ENCODE measurements at places on chromosomes 16 and 17.
A peak's percentile ranks its signal among the peaks of the same experiment; 100 is the strongest.

GRCh38 chr17:39094607-39095308, 56.7 kb downstream of the PLXDC1 start:
- no peak overlapping the region for H3K4me3 ChIP-seq
- no peaks in the 10 kb centered on the region for H3K4me1 ChIP-seq
- no peak for DNase-seq
- no peak overlapping the region for H3K27ac ChIP-seq

GRCh38 chr16:75024594-75024993, 25.8 kb downstream of the ZNRF1 start:
- no peak for DNase-seq
- H3K36me3 ChIP-seq, result peaks cover 28% of the 10 kb centered on the region
- peak overlapping the region; percentile 47 for H3K27ac ChIP-seq
- no peaks in the 10 kb centered on the region for H3K27me3 ChIP-seq
- no peak overlapping the region for H3K4me3 ChIP-seq
- H3K4me1 ChIP-seq, result peaks cover 22% of the 10 kb centered on the region

DNA sequence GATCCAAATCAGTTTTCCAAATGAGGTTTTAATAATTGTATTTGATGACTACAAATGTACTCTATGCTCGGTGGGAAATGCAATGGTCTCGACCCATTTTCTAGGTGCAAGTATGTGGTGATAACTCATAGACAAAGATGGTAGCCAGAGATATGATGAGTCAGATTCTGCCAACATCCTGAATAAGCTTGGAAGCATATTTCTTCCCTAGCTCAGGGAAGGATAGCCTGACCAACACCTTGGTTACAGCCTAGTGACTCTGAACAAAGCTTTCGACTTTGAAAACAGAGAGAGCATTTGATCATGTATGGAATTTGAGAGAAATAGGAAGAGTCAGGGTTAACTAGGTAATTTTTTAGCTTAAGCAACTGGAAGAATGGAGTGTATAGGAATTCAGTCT, 128.3 kb upstream of the MYOCD start:
- peak overlapping the region; percentile 62 for H3K27ac ChIP-seq
- DNase-seq, result peak; percentile 36
- peaks cover 3% of the 10 kb centered on the region for H3K27me3 ChIP-seq
- H3K4me1 ChIP-seq, result peaks cover 28% of the 10 kb centered on the region

DNA sequence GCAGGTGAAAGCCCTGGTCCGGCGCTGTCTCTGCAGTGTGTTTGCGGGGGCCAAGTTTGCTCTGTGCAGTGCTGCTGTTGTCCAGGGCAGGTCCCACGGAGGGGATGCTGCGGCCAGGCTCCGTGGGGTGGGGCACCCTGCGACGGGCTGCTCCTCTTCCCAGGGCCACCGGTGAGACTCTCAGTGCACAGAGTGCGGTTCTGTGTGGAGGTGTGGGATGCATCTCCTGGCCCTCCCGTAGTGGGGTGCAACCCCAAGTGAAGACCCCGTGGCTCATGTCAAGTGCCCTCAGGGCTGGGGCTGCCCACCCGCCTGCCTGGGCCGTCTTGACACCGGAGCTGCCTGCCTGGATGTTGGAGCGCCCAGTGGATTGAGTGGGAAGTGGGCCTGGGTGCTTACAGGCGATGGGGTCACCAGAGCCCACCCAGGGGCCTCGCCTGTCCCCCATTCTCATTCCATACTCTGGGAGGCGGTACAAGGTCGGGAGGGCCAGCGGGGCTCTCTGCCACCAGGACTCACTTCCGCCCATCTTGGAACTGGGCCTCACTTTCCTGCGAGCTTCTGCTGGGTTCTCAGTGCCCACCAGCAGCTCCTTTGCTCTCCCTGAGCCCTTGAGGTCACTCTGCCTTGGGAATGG, 119.9 kb downstream of the BANP start:
- no peaks in the 10 kb centered on the region for H3K36me3 ChIP-seq
- H3K27ac ChIP-seq, result no peak overlapping the region
- H3K4me3 ChIP-seq, result no peak overlapping the region
- no peaks in the 10 kb centered on the region for H3K4me1 ChIP-seq

DNA sequence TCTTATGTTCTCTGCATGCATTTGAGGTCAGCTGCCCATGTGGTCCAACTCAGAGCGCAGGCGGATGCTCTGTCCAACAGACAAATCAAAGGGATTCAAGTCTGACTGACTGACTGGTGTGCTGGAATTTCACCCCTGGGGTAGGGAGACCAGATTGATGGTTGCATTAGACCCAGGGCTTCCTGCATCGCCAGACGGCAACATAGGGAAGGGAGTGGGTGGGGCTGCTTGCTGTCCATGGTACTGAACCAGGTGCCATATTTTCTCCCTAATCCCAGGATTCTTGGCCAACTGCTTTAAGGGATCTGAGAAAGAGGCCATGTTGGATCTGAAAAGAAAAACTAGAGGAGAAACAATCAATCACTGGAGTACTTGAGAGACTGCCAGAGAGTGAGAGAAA, 332.0 kb downstream of the XYLT1 start:
- H3K27me3 ChIP-seq, result peaks cover 3% of the 10 kb centered on the region
- no peak overlapping the region for H3K4me3 ChIP-seq
- no peak overlapping the region for H3K27ac ChIP-seq
- H3K4me1 ChIP-seq, result no peaks in the 10 kb centered on the region

GRCh38 chr17:2852729-2853282, 56.6 kb downstream of the RAP1GAP2 start:
- H3K4me3 ChIP-seq, result peak overlapping the region; percentile 59
- H3K4me1 ChIP-seq, result peaks cover 22% of the 10 kb centered on the region
- H3K27ac ChIP-seq, result peak overlapping the region; percentile 48
- DNase-seq, result no peak
- no peaks in the 10 kb centered on the region for H3K36me3 ChIP-seq
- peaks cover 9% of the 10 kb centered on the region for H3K27me3 ChIP-seq

DNA sequence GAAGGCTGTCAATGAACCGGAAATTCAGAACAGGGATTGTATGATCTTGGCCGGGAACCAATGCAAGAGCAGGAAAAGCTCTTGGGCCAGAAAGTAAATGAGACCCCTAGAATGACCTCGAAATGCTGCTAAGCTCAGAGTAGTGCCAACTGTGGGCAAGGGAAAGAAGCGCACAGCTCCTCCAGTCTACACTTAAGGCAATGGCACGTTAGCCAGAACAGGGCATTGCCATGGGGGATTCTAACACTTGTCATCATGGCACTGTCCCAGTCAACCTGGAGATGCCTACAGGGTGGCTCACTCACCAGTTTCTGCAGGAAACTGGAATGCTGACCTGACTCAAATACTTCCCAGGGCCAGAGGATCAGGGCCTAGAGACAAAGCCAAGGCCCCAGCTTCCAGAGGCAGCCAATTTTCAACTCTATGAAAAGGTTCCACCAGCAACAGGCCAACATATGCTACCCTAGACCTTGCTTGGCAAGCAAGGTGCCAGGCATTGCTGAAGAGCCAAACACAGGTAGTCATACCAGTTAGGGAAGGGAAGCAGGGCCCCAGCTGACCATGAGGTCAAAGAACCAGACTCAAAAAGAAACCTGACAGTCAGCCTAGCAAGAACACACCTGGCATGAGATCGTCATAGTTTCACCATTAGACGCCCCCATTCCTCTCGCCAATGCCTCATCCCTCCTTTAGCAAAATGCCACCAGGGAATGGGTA, 34.9 kb downstream of the ARHGAP17 start:
- peak overlapping the region; percentile 68 for H3K27ac ChIP-seq
- peaks cover 41% of the 10 kb centered on the region for H3K36me3 ChIP-seq
- H3K4me1 ChIP-seq, result peaks cover 88% of the 10 kb centered on the region
- H3K27me3 ChIP-seq, result peaks cover 3% of the 10 kb centered on the region

DNA sequence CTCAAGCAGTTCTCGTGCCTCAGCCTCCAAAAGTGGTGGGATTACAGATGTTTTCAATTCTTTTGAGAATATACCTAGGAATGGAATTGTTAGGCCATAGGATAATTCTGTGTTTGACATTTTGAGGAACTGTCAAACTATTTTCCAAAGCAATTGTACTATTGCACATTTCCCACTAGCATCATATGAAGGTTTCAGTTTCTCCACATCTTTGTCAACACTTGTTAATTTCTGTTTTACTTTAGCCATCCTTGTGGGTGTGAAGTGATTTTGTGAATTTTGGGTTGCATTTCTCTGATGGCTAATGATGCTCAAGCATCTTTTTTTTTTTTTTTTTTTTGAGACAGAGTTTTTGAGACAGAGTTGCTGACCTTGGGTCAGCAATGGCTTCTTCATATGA, 6.2 kb downstream of the NT5M start:
- peaks cover 3% of the 10 kb centered on the region for H3K4me1 ChIP-seq
- H3K4me3 ChIP-seq, result no peak overlapping the region

GRCh38 chr16:71287911-71288310, 1.3 kb downstream of the CMTR2 start:
- H3K4me3 ChIP-seq, result peak overlapping the region; percentile 94
- peak overlapping the region; percentile 86 for H3K27ac ChIP-seq
- peaks cover 14% of the 10 kb centered on the region for H3K4me1 ChIP-seq
- no peaks in the 10 kb centered on the region for H3K27me3 ChIP-seq
- H3K36me3 ChIP-seq, result peaks cover 16% of the 10 kb centered on the region

- H3K27ac ChIP-seq, result no peak overlapping the region
- no peak overlapping the region for H3K4me3 ChIP-seq
- H3K27me3 ChIP-seq, result peaks cover 35% of the 10 kb centered on the region
- H3K4me1 ChIP-seq, result peaks cover 8% of the 10 kb centered on the region
- DNase-seq, result no peak
- no peaks in the 10 kb centered on the region for H3K36me3 ChIP-seq
These were observed 221.6 kb downstream of the GSG1L start for GRCh38 chr16:27841911-27842310.

GRCh38 chr17:45368651-45369050, 51.8 kb upstream of the MAP3K14 start:
- peak overlapping the region; percentile 28 for H3K4me3 ChIP-seq
- peaks cover 5% of the 10 kb centered on the region for H3K27me3 ChIP-seq
- peak overlapping the region; percentile 68 for H3K27ac ChIP-seq
- DNase-seq, result peak; percentile 54
- peaks cover 54% of the 10 kb centered on the region for H3K4me1 ChIP-seq

DNA sequence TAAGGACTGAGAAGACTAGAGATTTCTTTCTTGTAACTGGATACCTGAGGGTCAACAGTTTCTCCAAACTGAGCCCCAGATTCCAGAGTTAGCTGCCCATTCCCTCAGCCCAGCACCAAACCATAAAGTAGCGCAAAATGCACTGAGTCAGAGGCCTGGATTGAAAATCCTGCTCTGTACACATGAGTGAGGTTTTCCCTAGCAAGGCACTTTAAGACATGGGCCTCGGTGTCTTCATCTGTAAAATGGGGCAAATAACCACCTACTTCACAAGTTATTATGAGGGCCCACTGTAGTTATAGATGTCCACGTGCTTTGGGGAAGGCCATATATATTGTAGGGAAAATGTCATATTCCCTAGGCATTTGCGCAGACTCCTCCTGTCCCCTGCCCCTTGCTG, 10.3 kb upstream of the DLX4 start:
- H3K4me3 ChIP-seq, result no peak overlapping the region
- DNase-seq, result no peak
- peaks cover 7% of the 10 kb centered on the region for H3K4me1 ChIP-seq
- no peak overlapping the region for H3K27ac ChIP-seq

GRCh38 chr17:47295037-47295873, 28.5 kb upstream of the EFCAB13 start:
- H3K36me3 ChIP-seq, result no peaks in the 10 kb centered on the region
- H3K4me3 ChIP-seq, result no peak overlapping the region
- DNase-seq, result no peak
- peaks cover 3% of the 10 kb centered on the region for H3K27me3 ChIP-seq

DNA sequence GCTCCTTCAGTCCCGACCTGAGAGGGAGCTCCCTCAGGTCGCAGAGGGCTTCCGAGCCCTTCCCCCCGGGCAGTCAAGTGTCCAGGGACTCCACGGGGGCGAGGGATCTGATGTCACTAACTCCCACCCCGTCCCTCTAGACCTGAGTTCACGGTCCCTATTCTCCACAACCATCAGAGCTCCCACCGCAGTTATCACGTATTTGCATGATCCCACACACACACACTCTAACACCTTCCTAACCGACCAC, 3.7 kb upstream of the PER1 start:
- H3K4me1 ChIP-seq, result peaks cover 22% of the 10 kb centered on the region
- no peak for DNase-seq
- H3K27ac ChIP-seq, result no peak overlapping the region
- no peak overlapping the region for H3K4me3 ChIP-seq
- peaks cover 15% of the 10 kb centered on the region for H3K27me3 ChIP-seq
- H3K36me3 ChIP-seq, result no peaks in the 10 kb centered on the region

DNA sequence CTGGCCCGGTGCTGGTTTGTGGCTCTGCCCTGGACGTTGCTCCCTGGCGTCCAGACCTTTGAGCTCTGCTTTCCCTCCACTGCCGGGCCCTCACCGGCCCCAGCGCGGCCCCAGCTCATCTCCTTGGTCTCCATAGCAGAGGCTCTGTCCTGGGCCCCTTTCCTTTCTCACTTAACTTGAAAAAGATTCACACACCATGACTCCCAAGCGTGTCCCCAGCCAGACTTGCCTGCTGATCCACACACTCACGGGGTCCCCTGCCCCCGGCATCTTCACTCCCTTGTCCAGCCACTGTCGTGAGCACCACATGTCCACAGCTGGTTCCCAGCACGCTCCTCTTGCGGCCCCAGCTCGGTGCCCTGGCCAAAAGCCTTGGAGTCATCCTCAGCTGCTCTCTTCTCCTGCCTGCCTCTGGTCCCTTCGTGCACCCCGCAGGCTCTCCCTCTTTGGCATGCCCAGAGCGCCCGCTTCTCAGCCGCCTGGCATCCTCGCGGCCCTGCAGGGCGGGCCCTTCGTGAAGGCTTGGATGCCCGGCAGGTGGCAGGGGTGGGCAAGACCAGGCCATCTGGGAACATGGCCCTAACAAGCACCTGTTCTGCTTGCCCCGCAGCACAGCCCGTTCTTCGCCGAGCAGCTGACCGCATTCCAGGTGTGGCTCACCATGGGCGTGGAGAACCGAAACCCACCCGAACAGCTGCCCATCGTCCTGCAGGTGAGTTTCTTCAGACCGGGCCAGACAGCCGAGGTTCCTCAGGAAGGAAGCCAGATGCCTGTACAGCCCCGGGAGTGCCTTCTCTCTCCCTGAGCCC, 145.6 kb upstream of the CHMP6 start:
- no peak overlapping the region for H3K4me3 ChIP-seq
- H3K4me1 ChIP-seq, result peaks cover 5% of the 10 kb centered on the region
- H3K27me3 ChIP-seq, result no peaks in the 10 kb centered on the region
- peaks cover 17% of the 10 kb centered on the region for H3K36me3 ChIP-seq
- no peak overlapping the region for H3K27ac ChIP-seq
- DNase-seq, result no peak

GRCh38 chr17:8651013-8651412, 20.5 kb upstream of the MYH10 start:
- no peaks in the 10 kb centered on the region for H3K36me3 ChIP-seq
- no peak overlapping the region for H3K4me3 ChIP-seq
- peaks cover 5% of the 10 kb centered on the region for H3K27me3 ChIP-seq
- no peak overlapping the region for H3K27ac ChIP-seq

GRCh38 chr16:49000594-49000993, 281.0 kb downstream of the CBLN1 start:
- H3K4me1 ChIP-seq, result no peaks in the 10 kb centered on the region
- H3K27me3 ChIP-seq, result no peaks in the 10 kb centered on the region
- peaks cover 3% of the 10 kb centered on the region for H3K36me3 ChIP-seq
